Omental fat pad (tissue), 4 donors: ENCODE measurements at places on chromosomes 7 and 10. TPM values are rescaled to one million over a fixed set of nuclear protein-coding genes. Genes with fewer than 3 reads are reported as not detected.

DNA sequence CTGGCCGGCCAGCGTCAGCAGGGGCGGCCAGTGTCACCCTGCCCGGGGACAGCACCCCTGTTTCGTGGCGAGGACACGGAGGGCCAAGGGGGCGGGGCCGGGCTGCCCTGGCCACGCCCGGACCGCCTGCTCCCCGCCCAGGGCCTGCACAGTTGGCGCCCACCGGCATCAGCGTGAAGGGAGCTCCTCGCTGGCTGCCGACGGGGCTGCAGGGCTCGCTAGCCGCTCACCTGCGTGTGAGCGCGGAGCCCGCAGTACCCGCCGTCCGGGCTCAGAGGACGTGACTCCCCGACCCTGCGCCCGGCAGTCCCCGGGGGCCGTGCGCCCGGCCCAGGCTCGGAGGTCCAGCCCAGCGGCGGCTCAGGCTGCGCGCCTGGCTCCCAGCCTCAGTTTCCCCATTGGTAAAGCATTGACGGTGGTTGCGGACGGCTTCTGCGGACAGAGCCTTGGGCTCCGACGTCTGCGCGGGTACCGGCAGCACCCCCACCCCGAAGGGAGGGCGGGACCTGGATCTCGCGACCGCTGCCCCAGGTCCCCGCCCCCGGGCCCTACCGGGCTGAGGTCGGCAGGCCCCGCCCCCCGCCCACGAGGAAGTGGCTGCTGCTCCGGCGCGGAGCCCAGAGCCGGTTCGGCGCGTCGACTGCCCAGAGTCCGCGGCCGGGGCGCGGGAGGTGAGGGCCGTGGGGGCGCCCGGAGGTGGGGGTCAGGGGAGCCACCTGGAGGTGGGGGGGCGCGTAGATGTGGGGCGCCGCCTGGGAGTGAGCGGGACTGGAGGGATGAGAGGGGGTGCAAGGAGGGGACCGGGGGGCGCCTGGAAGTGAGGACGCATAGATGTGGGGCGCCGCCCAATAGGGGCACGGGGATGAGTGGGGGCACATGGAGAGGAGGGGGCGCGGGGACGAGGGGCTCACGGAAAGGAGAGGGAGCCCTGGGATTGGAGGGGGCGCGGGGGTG, at the start of gene ARPC1B:
TSS of gene ARPC1B (plus strand) at position 620 of the 954 bp plus-strand sequence. CDS start 10,985 bp downstream, outside the sequence.
- DNase-seq: peak; percentile 57

- no peak for DNase-seq
These were observed 25.3 kb downstream of the CCDC6 start for GRCh38 chr10:59880971-59881510.

DNA sequence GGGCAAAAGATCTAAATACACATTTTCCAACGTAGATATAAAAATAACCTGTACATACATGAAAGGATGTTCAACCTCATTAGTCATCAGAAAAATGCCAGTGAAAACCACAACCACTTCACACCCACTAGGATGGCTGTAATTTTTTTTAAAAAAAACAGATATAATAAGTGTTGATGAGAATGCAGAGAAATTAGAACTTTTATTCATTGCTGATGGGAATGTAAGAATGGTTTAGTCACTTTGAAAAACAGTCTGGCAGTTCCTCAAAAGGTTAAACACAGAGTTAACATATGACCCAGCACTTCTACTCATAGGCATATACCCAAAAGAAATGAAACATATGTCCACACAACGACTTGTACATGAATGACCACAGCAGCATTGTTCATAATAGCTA, 32.3 kb upstream of the PRKCQ start:
- no peak for DNase-seq

Gene TRUB1
- total RNA-seq: 10.2 TPM

Gene AS3MT
- 4.0 TPM for total RNA-seq
